ENCODE measurements at places on chromosomes 12 and 14. TPM values are rescaled to one million over a fixed set of nuclear protein-coding genes. Genes with fewer than 3 reads are reported as not detected.
A peak's percentile ranks its signal among the peaks of the same experiment; 100 is the strongest.

The GNB3 gene
- 0.40 TPM for total RNA-seq

DNA sequence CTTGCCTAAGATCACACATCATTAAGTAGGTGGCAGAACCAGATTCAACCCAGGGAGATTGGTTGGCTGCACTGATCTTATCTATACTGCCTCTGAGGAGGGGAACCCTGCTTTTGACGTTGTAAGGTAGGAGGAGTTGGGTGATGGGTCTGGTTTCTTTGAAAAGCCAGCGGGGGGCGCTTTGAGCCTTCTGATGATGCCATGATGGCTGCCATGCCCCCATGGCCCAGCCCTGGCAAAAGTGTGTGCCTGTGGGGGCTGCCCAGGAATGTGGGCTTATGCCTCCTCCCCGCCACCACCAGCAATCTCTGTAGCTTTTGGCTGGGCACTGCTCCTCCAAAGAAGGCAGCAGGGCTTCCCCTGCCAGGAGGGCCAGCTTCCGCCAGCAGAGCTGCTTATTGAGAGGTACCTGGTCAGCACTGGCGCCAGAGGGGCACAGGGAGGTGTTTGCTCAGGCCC, 224.3 kb downstream of the SLC41A2 start:
- no peak for DNase-seq

DNA sequence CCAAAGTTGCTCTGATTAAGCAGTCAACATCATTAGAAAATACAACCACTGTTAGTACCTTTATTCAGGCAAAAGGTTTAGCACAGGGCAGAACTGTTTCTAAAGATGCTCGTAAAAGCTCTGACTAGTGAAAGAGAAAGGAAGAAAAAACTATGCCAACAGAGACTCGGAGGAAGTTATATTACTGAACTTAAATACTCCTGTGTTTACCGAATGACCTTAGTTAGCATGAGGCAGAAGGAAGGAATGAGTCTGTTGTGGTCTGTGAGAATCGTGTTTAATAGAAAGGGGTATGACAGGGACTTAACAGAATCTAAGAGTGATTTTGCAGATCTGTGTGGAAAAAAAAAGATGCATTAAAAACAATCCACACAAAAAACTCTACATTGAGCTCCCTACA, 84.1 kb upstream of the OVCH1 start:
- peak; percentile 61 for DNase-seq

- no peak for DNase-seq
Measured at GRCh38 chr12:112330706-112331105, 51.5 kb downstream of the HECTD4 start.

GRCh38 chr14:52898496-52898895, 52.4 kb downstream of the FERMT2 start:
- no peak for DNase-seq

DNA sequence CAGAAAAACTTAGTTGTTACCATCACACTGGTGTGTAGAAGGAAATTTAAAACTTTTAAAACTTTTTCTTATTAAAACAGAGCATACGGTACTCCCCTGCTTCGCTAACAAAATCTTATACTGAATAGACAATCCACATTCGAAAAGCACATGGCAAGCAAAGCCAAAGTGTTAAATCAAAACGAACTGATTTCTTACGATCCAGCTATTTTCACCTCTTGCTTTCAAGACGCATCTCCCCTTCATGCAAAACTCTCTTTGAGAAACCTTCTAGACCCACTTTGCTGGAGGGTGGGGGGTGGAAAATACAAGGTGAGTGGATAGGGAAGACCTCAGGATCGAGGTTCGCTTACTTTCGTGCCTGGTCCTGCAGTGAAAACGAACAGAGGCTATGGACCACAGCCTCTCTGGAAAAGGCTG, 328 bp downstream of the INTS13 start:
- no peak for DNase-seq

GRCh38 chr12:81257947-81258551, 180.2 kb downstream of the ACSS3 start:
- DNase-seq = peak; percentile 68

DNA sequence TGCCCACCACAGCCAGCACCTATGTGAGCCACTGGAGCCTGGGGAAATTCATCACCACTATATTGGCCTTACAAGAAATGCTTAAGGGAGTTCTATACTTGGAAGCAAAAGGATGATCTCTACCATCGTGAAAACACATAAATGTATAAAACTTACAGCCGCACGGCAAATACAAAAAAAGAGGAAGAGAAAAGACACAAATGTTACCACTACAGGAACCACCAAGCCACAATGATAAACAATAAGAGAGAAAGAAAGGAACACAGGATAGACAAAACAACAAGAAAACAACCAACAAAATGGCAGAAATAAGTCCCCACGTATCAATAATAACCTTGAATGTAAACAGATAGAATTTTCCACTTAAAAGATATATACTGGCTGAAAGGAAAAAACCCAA, 267.5 kb downstream of the TMEM121 start:
- DNase-seq = no peak

GRCh38 chr12:50201987-50202521, 34.9 kb upstream of the CERS5 start:
- DNase-seq = peak; percentile 90

GRCh38 chr14:73884438-73885190, 2.0 kb upstream of the ZNF410 start:
- DNase-seq = no peak

DNA sequence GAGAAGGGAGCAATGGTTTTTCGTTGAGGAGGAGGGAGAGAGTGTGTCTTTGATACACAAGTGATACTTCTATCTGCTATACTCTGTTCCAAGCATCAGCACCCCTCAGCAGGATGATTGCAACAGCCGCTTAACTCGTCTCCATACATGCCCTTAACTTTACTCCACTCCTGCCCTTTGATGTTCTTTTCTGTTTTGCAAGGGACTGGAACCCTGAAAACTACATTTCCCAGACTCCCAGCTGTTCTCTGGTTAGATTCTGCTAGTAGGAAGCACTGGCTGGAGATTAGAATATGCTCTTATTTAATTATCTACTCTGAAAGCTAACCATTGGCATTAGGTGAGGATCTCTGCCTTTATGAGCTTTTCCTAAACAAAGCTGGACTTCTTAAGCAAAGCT, 23.5 kb upstream of the CRADD start:
- no peak for DNase-seq

The GPRC5D gene
- total RNA-seq = not detected

The PMCH gene
- total RNA-seq = not detected

GRCh38 chr12:84738481-84738972, 174.1 kb downstream of the SLC6A15 start:
- DNase-seq = no peak

The EIF2S1 gene
- 117 TPM for total RNA-seq

- DNase-seq = peak; percentile 53
Measured at GRCh38 chr14:76829013-76829365, 2.8 kb downstream of the LRRC74A start.

DNA sequence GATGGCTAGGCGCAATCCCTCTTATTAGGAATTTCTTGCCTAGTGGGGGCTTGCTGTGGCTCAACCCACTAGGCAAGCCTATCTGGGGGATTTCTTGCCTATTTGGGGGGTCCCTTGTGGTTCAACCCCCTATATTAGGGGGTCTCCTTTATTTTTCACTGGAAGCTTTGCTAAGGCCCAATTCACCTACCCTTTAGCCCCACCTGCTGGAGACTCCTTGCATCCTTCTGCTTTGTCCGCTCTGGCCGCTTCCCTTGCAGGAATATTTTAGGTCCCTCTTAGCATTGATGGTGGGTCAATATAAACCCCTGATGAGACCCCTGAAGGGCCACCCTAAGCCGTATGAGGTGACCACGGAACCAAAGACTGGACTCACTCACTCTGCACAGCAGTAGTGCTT, 1552.1 kb downstream of the AACS start:
- DNase-seq = peak; percentile 50

GRCh38 chr12:6340745-6341416, 995 bp downstream of the TNFRSF1A start:
- no peak for DNase-seq

- DNase-seq = no peak
Measured at GRCh38 chr12:43848786-43849185, 12.9 kb downstream of the TMEM117 start.

GRCh38 chr14:40317690-40318089, 885.5 kb upstream of the FBXO33 start:
- DNase-seq = no peak

DNA sequence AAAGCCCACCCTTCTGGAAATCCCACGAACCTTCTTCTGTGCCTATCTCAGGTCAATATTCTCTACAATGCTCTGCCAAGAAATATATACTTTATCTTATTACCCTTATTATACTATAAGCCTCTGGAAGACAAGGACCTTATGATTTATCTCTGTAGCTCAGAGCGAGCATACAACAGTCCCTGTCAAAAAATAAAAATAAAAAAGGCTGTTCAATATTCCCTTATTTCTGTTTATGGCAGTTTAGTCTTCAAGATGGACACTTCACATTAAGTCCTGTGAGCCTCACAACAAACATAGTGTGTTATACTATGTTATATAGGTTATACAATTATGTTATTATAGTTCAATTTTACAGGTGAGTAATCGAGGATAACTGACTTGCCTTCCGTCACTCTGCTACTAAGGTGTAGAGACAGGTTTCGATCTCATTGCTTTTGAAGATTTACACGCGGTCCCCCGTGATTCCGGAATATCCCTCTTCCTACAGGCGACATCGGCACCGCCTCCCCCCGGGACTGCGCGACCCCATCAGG, 562 bp downstream of the EAPP start:
- no peak for DNase-seq

The YY1 gene
- 31.6 TPM for total RNA-seq

DNA sequence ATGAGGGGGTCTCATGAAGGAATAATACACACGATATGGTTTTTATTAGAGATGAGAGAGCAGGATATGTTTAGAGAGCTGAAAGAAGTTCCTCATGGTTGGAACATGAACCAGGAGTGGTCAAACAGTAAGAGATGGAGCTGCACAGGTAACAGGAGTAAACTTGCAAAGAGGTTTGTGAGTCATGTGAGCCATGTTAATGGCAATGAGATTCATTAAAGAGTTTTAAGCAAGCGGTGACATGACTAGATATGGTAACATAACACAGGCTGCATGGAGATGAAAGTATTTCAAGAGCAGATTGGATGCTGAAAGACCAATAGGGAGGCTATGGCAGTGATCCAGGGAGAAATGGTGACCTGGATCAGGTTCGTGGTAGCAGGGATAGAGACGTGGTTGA, 62.6 kb upstream of the SSTR1 start:
- DNase-seq = no peak

GRCh38 chr12:94560431-94561221, 89.7 kb downstream of the TMCC3 start:
- no peak for DNase-seq

- DNase-seq = peak; percentile 98
Measured at GRCh38 chr12:26691234-26691970, 141.6 kb downstream of the ITPR2 start.

DNA sequence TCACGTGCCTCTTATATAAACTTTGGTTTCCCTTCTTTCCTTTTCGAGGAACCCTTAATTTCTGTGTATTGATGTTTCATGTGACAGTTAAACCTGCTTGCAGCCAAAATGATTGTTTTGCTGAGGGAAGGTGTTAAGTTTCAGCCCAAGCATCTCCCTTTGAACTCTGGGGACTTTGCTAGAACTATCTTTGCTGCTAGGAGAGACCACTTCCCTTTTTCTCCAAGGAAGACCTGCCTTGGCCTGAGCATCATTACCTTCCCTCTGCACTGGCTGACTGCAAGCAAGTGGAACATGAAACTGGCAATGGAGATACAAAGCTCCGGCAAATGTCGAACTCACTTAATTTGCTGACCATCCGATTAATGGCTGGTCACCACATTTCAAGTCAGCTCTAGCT, 192.8 kb downstream of the GRIN2B start:
- DNase-seq = no peak

DNA sequence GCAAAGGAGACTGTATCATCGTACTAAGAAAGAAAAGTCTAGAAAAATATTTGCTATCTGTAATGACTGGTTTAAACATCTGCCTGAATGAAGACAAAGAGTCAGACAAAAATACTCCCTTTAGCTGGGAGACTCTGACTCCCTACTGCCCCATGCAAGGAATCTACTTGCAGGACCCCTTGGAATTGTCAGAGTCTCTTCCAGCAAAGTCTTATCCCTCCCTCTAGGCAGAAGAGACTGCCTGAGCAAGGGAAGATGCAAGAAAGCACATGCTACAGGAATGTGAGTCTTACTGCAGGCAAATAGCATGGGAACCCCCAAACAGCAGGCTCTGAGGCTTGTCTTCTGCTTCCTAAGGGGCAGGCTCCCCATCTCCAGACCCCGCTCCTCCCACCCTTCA, 154.0 kb downstream of the KCNA5 start:
- DNase-seq = no peak

The LHX5 gene
- total RNA-seq = not detected

DNA sequence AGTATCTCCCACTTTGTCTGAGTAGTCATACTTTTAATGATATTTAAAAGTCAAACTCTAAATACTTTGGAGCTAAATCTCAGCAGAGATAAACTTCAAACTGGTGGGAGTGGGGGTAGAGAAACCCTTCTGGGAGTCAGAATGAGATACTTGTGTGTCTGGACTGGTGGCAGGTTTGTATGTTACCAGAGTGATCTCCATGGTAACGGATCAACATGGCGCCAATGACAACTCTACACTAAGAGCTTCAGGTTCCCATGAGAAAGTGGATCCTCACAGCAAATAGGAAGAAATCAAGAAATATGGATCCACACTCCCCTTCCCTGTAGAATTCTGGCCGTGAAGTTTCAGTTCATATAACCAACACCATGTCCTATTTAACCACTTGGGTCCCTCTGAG, 121.9 kb downstream of the ETV6 start:
- peak; percentile 59 for DNase-seq

The TSPAN8 gene
- total RNA-seq = not detected

The TIGAR gene
- 14.8 TPM for total RNA-seq

The LRIG3 gene
- total RNA-seq = 36.9 TPM

DNA sequence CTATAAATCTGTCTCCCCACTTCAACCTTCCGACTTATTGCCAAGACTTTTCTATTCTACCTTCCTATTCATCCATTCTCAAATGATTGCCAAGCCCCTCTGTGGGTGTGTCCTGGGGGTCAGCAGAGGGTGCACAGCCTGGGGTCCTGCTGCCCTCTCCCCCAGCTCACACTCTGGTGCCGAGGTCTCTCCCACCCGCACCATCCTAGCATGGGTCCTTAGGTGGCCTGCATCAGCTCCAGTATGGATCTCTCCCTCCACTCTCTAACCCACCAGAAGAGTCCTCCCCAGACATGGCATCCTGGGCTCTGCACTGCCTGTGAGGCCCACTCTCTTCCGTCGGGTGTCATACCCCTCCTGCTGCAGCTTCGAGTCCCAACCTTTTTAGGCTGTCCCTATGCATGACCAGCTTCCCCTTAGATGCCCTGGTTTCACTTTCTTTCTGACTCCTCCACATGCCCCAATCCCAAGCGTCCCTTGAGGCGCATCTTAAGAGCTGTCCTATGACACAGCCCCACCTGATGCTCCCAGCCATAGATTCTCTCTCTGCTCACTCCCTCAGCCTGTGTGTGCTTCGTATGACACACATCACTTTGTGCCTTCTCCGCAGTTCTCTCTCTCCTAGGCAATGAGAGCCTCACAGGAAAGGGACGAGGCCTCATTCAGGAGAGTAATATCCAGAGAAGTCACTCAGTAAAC, 43.9 kb downstream of the GIT2 start:
- DNase-seq = no peak

The CELA1 gene
- not detected for total RNA-seq

- DNase-seq = no peak
Measured at GRCh38 chr12:24460506-24460905, 488.4 kb downstream of the BCAT1 start.

Data from lung microvascular endothelial cell (primary cell).